ENCODE measurements at places on chromosomes 6 and 20. TPM values are rescaled to one million over a fixed set of nuclear protein-coding genes. Genes with fewer than 3 reads are reported as not detected.

- H3K4me1 ChIP-seq, result no peaks in the 10 kb centered on the region
- H3K27ac ChIP-seq, result no peak overlapping the region
- H3K27me3 ChIP-seq, result peaks cover 52% of the 10 kb centered on the region
- no peak for DNase-seq
- no peaks in the 10 kb centered on the region for H3K36me3 ChIP-seq
Measured at GRCh38 chr6:28634761-28635546, 109.3 kb downstream of the GPX5 start.

EFCAB8 gene
- 0.72 TPM for total RNA-seq

- H3K36me3 ChIP-seq, result no peaks in the 10 kb centered on the region
- no peak for DNase-seq
- no peak overlapping the region for H3K27ac ChIP-seq
- peaks cover 72% of the 10 kb centered on the region for H3K27me3 ChIP-seq
- H3K4me1 ChIP-seq, result peaks cover 7% of the 10 kb centered on the region
Measured at GRCh38 chr6:1598886-1599285, 10.8 kb upstream of the FOXC1 start.

DNA sequence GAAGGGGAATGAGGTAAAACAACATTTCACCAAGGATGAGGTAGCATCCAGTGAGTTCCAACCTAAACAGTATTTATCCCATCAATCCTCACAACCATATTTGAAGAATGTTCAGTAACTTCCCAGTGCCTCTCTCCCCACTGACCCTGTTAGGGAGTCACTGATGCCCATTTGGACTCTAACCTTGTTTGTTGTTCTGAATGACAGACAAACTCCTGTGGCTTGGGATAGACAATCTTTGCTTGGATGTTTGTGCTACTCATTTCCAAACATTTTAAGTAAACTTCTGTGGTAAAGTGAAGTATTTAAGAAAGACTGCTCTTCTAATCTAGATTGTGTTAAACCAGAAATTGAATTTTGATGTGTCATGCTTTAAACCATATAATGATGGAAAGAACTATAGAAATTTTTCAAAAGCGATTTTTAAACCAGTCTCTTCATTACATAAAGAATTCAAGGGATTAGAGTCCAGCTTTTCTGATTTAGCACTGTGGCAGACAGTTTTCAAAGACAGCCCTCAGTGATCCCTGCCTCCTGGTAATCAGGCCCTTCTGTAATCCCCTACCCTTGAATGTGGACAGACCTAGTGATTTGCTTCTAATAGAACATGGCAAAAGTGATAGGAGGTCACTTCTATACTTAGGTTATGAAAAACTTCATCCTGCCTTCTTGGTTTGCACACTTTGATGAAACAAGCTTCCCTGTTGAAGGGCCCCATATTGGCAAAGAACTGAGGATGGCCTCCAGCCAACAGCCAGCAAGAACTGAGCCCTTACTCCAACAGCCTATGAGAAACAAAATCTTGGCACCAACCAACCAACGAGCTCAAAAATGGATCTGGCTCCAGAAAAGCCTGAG lies 191.6 kb downstream of the DST start:
- no peaks in the 10 kb centered on the region for H3K27me3 ChIP-seq
- H3K27ac ChIP-seq, result no peak overlapping the region
- DNase-seq, result no peak
- no peak overlapping the region for H3K4me3 ChIP-seq
- peaks cover 8% of the 10 kb centered on the region for H3K36me3 ChIP-seq

ENPP5 gene
- total RNA-seq, result 7.3 TPM

DNA sequence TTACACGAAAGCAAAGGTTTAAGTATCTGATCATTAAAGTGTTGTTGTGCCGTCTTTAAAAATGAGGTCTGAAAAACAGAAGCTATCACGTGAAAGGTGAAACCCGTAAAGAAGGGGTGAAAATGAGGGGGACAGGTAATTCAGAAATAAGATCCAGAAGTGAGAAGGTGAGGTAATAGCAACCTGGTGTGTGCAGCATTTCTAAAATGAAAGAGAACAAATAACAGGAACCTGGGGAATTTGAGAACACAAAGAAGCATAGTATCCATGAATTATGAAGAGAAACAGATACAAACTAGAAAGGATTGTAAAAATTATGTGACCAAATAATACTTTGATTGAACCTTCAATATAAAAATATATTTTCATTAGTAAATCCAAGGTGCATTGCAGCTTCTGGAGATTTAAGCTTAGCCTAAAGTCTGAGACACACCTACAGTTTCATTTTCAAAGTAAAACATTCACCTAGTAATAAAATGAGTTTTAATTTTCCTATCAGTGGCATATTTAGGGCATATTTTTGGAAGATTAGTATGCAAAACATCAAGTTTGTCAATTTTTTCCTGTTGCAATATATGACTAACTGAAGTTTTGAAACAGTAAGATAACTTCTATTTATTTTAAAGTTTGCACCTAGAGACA lies 1.4 kb downstream of the HEY2 start:
- peak overlapping the region; percentile 68 for H3K4me3 ChIP-seq
- no peak for DNase-seq
- H3K4me1 ChIP-seq, result peaks cover 30% of the 10 kb centered on the region
- no peaks in the 10 kb centered on the region for H3K36me3 ChIP-seq

C20orf96 gene
- total RNA-seq, result 8.8 TPM

DNA sequence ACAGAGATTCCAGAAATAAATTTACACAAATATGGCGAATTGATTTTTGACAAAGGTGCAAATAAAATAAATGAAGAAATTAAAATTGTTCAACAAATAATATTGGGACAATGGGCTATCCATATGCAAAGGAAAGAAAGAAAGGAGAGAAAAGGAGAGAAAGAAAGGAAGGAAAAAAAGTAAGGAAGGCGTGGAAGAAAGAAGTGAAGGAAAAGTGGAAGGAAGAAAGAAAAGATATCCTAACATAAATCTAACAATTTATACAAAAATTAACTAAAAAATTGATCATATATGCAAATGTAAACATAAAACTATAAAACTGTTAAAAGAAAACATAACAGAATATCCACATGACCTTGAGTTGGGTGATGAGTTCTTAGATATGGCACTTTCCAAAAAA lies 78.7 kb upstream of the ZNF184 start:
- no peak for DNase-seq
- no peaks in the 10 kb centered on the region for H3K36me3 ChIP-seq
- no peak overlapping the region for H3K4me3 ChIP-seq
- peaks cover 97% of the 10 kb centered on the region for H3K27me3 ChIP-seq
- no peak overlapping the region for H3K27ac ChIP-seq
- H3K4me1 ChIP-seq, result no peaks in the 10 kb centered on the region

MDFI gene
- total RNA-seq, result 11.0 TPM

- H3K27ac ChIP-seq, result no peak overlapping the region
- DNase-seq, result no peak
- H3K4me1 ChIP-seq, result no peaks in the 10 kb centered on the region
- no peaks in the 10 kb centered on the region for H3K36me3 ChIP-seq
- H3K4me3 ChIP-seq, result no peak overlapping the region
Measured at GRCh38 chr6:153840039-153840850, 198.8 kb upstream of the OPRM1 start.

TBC1D7 gene
- total RNA-seq, result 18.1 TPM

DNA sequence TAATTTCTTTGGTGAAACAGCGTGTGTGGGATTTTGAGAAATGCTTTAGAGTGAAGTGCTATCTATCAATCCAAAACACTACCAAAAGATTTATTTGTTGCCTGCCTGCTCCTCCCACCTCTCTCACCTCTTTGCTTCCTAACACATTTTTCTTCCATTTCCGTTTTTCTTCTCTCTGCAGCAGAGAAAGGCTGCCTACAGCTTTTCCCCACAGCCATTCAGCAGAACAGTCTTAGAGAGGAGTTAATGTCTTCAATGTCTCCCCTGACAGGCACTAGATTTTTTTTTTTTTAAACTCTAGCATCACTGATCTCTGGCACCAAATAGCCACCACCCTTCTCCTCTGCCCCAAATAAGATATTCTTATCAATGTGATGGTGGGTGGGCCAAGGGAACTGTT lies 327.8 kb upstream of the MAN1A1 start:
- H3K27ac ChIP-seq, result no peak overlapping the region
- H3K27me3 ChIP-seq, result no peaks in the 10 kb centered on the region
- no peaks in the 10 kb centered on the region for H3K36me3 ChIP-seq

ETV7 gene
- 6.3 TPM for total RNA-seq

LTB gene
- total RNA-seq, result 6.2 TPM

- no peak for DNase-seq
- no peaks in the 10 kb centered on the region for H3K4me1 ChIP-seq
- H3K4me3 ChIP-seq, result no peak overlapping the region
Measured at GRCh38 chr6:153092082-153093013, 38.7 kb downstream of the RGS17 start.

GRCh38 chr6:140091895-140092294 lies 717.4 kb upstream of the CITED2 start:
- H3K36me3 ChIP-seq, result no peaks in the 10 kb centered on the region
- H3K4me3 ChIP-seq, result no peak overlapping the region
- no peaks in the 10 kb centered on the region for H3K27me3 ChIP-seq
- H3K27ac ChIP-seq, result no peak overlapping the region
- no peak for DNase-seq
- H3K4me1 ChIP-seq, result no peaks in the 10 kb centered on the region

DNA sequence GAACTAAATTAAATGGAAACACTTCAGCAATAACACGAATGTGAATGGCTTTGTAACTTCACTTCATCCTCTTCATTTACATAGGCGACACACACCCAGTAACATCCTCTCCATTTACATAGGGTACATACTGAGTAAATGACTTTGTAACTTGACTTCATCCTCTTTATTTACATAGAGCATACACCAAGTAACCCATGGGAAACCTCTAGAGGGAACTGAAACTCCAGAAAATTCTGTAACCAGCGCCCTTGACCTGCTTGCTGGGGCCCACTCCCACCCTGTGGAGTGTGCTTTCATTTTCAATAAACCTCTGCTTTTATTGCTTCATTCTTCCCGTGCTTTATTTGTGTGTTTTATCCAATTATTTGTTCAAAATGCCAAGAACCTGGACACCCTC lies 81.6 kb upstream of the OPRM1 start:
- H3K27me3 ChIP-seq, result no peaks in the 10 kb centered on the region
- H3K36me3 ChIP-seq, result no peaks in the 10 kb centered on the region
- H3K27ac ChIP-seq, result no peak overlapping the region
- no peak for DNase-seq
- no peaks in the 10 kb centered on the region for H3K4me1 ChIP-seq

GRCh38 chr6:148392671-148393070 lies 50.0 kb downstream of the SASH1 start:
- H3K27me3 ChIP-seq, result no peaks in the 10 kb centered on the region
- peaks cover 44% of the 10 kb centered on the region for H3K4me1 ChIP-seq
- no peak for DNase-seq

DNA sequence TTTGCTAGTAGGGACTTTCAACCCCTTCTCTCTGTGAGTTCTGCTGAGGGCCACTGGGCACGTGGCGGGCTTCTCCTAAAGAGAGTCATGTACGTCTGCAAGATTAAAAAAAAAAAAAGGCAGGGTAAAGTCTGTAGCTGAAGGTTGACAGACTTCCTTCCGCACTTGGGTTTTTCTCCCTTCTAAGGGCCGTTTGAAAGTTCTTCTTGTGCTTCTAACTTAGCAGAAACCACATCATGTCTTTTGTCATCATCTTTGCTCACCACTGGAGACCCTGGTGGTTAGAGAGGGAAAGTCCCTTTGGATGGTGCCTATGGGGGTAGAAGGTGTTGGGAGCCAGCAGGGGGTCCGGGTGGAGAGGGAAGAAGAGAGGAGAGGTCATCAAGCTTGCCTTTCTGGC lies 31.4 kb downstream of the PRDM1 start:
- H3K4me3 ChIP-seq, result no peak overlapping the region
- no peak for DNase-seq
- no peak overlapping the region for H3K27ac ChIP-seq
- no peaks in the 10 kb centered on the region for H3K36me3 ChIP-seq

GRCh38 chr6:97053643-97054411 lies 129.3 kb downstream of the KLHL32 start:
- H3K36me3 ChIP-seq, result no peaks in the 10 kb centered on the region
- H3K4me3 ChIP-seq, result no peak overlapping the region
- no peak overlapping the region for H3K27ac ChIP-seq
- no peak for DNase-seq
- H3K27me3 ChIP-seq, result peaks cover 3% of the 10 kb centered on the region

APOM gene
- 2.6 TPM for total RNA-seq

DNA sequence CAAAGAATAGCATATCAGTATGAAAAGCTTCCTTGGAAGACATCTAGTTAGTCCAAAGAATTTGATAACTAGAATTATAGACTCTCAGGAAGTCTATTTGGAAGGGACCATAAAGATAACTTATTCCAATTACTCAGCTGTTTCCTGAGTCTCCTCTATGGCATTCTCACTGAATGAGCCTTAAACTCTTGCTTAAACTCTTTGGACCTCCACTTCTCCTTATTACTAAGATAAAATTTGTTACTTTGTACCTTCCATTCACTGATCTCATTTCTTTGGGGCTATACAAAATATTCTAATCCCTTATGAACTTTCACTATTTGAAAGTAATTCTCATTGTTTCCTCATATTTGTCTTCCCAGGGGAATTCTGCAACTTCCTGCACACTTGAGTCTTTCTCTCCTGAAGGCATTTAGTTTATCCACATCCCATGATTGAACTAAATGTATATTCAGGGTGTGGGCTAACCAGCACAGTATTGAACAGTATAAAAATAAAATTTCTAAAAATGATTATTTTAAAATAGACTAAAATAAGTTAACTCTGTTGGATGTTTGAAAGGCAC lies 67.1 kb upstream of the NOTCH4 start:
- H3K36me3 ChIP-seq, result no peaks in the 10 kb centered on the region
- H3K4me3 ChIP-seq, result no peak overlapping the region

VEGFA gene
- 231 TPM for total RNA-seq

GRCh38 chr6:160048471-160048870 lies 73.1 kb upstream of the SLC22A1 start:
- DNase-seq, result no peak
- H3K4me1 ChIP-seq, result peaks cover 1% of the 10 kb centered on the region
- peaks cover 100% of the 10 kb centered on the region for H3K36me3 ChIP-seq
- H3K4me3 ChIP-seq, result no peak overlapping the region
- H3K27me3 ChIP-seq, result no peaks in the 10 kb centered on the region

DNA sequence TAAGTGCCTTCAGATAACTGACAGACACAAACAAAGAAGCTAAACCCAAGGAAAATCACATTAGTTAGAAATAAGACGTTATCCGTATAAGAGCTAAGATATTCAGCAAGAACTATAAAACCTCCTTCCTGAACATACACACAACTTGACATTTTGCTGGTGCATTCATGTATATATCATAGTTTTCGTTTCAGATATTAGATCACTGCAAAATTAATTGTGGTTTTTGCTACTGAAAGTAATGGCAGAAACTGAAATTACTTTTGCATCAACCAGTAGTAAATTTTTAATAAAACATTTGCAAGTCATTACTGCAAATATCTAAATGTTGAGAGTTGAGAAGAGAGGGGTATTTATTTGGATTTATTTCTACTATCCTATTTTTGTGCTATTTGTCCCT lies 26.1 kb upstream of the KCNQ5 start:
- no peak overlapping the region for H3K27ac ChIP-seq
- H3K27me3 ChIP-seq, result no peaks in the 10 kb centered on the region
- DNase-seq, result no peak
- H3K36me3 ChIP-seq, result no peaks in the 10 kb centered on the region
- no peak overlapping the region for H3K4me3 ChIP-seq
- no peaks in the 10 kb centered on the region for H3K4me1 ChIP-seq

- no peaks in the 10 kb centered on the region for H3K36me3 ChIP-seq
- no peak overlapping the region for H3K27ac ChIP-seq
- H3K27me3 ChIP-seq, result peaks cover 64% of the 10 kb centered on the region
- DNase-seq, result no peak
Measured at GRCh38 chr6:40585651-40586269, 1.4 kb downstream of the LRFN2 start.

BMP7 gene
- total RNA-seq, result 1.2 TPM

- DNase-seq, result no peak
- no peaks in the 10 kb centered on the region for H3K36me3 ChIP-seq
- H3K4me1 ChIP-seq, result no peaks in the 10 kb centered on the region
- no peak overlapping the region for H3K4me3 ChIP-seq
Measured at GRCh38 chr6:20331042-20331441, 70.6 kb upstream of the E2F3 start.
